ENCODE measurements at places on chromosomes 3 and 15.
A peak's percentile ranks its signal among the peaks of the same experiment; 100 is the strongest.

- DNase-seq = peak; percentile 39
Measured at GRCh38 chr15:62824111-62825015, 218.2 kb upstream of the TPM1 start.

DNA sequence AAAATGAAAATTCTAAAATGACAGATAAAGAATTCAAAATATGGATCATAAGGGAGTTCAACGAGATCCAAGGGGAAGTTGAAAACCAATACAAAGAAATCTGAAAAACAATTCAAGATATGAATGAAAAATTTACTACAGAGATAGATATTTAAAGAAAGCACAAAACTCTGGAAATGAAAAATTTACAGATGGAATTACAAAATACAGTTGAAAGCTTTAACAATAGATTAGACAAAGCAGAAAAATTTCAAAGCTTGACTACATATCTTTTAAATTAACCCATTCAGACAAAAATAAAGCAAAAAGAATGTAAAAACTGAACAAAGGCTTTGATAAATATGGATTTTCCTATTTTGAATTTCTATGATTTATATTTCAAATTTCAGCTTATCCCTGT is 211.1 kb downstream of the SLC9A9 start:
- no peak for DNase-seq

DNA sequence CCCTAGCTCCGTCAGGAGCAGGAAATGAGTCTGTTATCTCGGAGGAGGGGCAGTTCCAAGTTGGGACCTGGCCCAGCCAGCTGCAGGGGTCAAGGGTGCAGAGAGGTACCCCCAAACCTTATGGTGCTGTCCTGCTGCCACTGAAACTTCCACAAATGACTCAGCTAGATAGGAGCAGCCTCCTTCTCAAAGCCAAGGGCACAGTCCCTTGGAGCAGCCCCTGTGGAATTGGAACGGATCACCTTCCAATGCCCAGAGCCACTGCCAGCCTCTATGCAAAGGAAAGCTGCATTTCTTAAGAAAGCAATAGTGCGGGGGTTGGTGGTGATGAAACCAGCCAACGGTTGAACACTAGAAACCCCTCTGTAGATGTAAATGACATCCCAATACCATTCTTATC is 19.6 kb upstream of the LRRK1 start:
- no peak for DNase-seq

DNA sequence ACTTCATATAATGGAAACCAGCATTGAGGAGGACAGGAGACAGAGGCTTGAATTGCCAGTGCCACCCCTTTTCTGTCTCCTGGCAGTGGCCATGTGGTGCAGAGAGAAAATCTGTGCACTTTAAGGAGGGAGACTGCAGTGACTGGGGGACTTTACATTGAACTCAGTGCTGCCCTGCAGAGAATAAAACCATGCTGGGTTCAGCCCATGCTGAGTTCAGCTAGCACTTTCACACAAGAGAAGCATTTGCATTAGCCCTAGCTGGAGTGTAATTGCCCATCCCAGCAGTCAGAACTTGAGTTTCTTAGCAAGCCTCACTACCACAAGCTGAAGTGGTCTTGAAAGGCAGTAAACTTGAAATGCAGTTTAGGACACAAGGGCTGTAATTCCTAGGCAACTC is 677.5 kb downstream of the ZPLD1 start:
- DNase-seq = no peak

GRCh38 chr3:186929186-186929585 is 1.1 kb upstream of the ST6GAL1 start:
- DNase-seq = no peak

All from Daoy (cell line).